ENCODE measurements at places on chromosomes 16 and 17.

DNA sequence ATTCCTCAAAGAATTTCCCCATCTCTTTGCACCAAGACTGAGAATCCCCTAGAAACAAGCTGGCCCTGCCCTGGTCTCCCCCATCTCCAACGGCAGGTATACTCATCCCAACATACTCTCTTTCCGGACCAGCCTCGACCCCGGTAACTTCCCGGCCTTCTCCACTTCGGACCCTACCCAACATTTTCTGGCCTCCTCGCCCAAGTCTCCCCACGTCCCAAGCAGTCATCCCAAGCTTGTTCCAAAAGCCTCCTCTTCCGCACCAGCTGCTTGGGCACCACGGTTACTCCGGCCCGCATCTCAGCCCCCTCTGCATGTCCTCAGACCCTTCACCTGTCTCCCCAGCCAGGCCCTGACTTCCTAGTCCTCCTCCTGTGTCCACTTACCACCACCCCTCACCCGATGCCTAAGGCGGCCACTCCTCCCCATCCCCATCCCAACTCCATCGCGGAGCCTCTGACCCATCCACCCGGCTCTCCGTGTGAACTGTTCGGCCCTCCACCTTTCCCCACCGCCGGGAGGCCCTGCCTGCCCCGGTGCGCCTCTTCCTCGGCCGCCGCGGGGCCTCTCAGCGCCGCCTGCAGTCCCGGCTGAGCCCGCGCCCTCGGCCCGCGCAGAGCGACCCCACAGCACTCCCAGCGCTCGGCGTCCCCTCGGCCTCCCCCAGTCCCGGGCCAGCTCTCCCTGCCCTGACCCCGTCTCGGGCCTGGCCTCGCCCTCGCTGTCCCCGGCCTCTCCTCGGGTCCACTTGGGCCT lies 994 bp downstream of the PITPNA start:
- DNase-seq: peak; percentile 28

DNA sequence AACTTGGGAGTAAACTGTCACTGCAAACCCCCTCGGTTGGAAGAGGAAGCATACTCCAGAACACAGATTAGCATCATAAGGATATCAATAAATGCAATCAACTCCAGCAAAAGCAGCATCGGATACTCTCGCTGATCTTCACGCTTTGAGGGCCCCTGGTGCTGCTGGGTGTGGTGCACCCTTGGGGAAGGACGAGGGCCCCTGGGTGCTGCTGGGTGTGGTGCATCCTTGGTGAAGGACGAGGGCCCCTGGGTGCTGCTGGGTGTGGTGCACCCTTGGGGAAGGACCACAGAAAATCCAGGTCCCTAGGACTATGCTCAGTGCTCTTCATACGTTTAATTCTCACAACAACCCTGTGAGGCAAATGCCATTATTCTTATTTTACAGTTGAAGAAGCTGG lies 54.2 kb downstream of the VPS53 start:
- no peak for DNase-seq

DNA sequence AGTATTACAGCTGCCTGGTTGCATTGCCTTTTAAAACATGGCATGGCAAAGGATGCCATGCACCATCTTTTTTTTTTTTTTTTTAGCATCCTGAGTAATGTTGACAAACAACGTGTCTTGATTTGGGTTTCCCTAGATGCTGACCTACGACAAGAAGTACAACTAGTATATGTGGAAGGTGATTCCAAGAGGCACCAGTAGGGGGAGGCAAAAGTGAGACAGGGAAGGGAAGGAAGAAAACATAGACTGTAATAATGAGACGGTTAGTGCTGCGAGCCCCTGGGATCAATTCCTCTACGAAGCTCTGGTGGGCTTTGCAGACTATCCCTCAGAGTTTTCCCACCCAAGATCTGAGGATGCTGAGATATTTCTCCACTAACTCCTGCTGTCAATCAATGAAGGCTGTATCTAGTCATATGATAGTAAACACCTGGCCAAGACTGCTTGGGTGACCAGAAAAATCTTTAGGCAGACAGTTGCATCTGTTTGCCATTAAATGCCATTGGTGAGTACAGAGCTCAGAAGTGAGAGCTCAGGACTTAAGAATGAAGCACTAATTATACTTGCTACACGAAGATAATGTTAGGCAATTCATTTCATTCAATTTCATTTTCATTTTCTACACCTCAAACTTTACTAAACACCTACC lies 458.6 kb upstream of the GOT2 start:
- DNase-seq: peak; percentile 50

GRCh38 chr17:42553161-42553818 lies 567 bp downstream of the HSD17B1 start:
- DNase-seq: no peak

DNA sequence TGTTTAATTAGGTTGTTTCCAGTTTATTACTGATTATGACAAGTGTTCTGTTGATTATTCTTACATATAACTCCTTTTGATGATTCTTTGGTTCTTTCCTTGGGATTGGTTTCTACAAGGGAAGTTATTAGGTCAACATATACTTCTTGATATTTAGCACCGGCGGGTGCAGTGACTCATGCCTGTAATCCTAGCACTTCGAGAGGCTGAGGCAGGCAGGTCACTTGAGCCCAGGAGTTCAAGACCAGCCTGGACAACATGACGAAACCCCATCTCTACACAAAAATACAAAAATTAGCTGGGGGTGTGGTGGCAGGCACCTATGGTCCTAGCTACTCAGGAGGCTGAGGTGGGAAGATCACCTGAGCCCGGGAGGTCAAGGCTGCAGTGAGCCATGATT lies 120.2 kb upstream of the HAS3 start:
- DNase-seq: peak; percentile 28
